ENCODE measurements at places on chromosomes 3 and 15.

GRCh38 chr3:57982561-57983243, 25.5 kb upstream of the FLNB start:
- DNase-seq: no peak

DNA sequence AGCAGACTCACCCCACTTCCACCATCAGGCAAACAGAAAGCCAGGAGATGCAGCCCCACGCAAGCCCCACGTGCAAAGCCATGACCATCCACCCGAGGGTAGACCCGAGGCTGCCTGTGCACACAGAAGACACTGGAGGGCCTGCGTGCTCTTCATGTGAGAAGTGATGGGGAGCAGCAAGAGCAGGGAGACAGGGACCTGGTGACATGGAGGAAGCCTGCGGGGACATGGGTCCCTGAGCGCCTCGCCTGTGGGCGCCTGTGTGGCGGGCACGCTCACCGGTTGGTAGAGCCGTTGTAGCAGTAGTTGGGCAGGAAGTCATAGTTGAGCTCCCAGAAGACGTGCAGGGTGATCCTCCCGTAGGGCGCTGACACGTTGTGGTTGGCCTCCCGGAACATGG, 65.0 kb downstream of the NIPA2 start:
- no peak for DNase-seq

- peak; percentile 78 for DNase-seq
Observed at GRCh38 chr15:39397883-39398282, 183.0 kb upstream of the THBS1 start.

DNA sequence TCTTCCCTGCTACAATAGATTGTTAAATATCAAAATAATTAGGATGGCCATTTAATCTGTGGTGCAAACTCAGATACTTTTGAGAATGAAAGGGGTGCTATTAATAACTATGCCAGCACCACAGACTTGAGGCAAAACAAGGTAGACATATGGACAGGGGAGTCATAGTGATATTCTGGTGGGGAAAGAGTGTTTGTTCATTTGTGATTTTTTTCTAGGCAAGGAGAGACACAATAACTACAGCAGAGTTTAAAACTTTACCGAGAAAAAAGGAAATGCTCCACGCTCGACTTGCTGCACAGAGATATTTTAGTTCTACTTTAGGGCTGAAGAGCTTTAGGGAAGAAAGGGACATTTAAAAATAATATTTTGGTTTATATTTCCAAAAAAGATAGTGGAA, 611.2 kb upstream of the GRM7 start:
- no peak for DNase-seq

DNA sequence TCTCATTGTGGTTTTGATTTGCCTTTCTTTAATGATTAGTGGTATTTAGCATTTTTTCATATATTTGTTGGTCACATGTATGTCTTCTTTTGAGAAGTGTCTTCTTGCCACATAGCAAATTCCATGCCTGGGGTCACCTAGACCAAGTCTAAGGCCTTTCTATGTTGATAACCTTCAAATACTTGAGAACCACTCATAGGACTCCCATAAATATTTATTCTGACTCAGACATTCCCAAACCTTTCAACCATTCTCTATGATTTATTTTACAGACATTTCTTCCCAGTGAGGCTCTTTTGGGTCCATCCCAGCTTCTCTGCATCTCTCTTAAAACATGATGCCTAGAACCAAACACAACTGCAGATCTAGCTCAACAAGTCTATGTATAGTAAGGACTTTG, 69.2 kb downstream of the ATP8B4 start:
- DNase-seq: no peak

GRCh38 chr3:71478568-71478967, 105.0 kb downstream of the FOXP1 start:
- DNase-seq: no peak

DNA sequence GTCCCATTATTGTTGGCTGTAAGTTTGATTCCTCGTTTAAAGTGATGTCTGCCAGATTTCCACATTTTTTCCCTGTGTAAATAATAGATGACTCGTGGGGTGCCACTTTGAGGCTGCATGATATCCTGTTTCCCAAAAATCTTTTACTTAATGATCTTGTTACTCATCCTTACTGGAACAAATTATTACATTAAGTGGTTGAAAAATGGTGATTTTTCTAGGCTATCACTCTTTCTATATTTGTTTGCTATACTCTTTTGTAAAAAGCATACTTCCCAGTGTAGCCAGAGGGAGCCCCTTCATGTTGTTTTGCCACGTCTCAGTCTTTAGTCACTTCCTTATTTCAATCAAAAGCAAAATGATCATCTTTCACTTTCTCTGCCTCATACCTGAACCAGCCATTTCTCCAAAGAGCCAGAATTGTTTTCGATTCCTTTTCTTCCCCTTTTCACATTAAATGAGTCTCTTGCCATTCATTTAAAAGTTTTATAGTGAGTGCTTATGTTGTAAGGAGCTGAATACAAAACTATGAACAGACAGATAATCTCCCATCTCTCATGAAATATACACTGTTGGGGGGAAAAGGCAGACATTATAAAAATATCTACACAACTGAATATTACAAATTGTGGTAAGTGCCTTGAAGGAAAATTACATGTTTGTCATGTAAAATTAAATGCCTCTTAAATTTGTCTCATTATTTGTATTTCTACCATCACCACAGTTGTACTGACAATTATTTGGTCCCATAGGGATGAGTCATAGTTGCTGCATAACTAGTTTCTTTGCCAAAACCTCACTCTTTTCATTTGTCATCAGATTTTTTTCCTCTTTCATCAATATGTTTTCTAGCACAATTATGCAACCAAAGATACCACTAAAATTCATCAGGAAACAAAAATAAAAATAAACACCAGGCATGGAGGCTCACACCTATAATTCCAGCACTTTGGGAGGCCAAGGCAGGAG, 41.5 kb downstream of the ADGRG7 start:
- peak; percentile 63 for DNase-seq

- no peak for DNase-seq
Observed at GRCh38 chr3:175304404-175304803, 445.3 kb downstream of the NAALADL2 start.

DNA sequence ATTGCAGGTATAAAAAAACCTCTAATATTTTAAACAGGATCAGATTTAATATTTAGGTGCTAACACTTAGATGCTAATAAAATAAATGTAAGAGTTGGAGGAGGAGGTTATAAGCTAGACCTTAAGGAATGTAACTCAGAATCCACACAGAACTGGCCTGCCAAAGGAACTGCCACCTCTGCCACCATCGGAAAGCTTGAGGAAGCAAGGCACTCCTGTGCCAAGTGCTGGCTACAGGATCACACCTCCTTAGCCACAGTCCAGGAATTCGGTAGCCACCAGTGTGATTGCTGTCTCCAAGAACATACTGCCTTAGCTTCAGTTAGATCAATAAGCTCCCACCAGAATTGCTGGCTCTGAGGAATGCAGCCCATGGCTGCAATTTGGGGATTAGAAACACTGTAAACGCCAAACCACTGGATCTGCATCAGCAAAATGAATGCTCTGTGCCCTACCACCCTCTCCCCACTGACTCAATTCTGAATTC, 58.0 kb downstream of the FRMD5 start:
- no peak for DNase-seq

DNA sequence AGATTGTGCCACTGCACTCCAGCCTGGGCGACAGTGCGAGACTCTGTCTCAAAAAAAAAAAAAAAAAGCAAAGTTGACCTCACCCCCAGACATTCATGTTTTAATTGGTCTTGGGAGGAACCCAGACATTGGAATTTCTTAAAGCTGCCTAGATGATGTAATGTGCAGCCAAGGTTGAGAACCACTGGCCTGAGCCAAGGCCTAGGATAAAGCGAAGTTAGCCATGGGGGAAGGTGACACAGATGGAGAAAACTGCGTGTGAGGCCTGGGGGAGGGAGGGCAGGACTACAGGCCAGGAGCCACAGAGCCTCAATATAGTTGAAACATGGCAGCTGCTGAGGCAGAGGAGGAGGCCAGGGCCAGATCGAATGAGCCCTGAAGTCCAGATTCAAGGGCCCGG, 21.0 kb downstream of the GLB1 start:
- DNase-seq: no peak

DNA sequence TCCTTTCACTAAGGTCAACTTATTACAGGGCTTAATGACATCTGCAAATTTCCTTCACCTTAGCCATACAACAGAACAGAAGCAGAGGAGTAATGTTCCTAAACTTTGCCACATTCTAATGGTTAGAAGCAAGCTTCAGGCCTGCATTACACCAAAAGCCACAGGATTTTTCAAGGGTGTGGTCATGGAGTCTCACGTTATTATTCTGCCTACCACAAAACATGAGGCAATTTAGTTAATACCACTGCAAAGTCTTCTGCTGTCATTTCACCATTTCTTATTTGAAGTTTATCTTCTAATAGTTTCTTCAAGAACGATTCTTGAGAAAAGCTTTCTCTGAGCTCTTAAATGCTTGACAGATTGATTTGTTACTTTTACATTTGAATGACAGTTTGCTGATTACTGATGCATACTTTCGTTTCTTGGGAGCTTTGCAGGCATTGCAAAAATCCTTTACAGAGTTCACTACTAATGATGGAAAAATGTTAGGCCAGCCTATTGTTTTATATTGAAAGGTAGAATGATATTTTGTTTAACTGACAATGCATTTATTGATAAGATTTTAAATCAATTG, 1257.1 kb downstream of the NSUN3 start:
- DNase-seq: no peak

DNA sequence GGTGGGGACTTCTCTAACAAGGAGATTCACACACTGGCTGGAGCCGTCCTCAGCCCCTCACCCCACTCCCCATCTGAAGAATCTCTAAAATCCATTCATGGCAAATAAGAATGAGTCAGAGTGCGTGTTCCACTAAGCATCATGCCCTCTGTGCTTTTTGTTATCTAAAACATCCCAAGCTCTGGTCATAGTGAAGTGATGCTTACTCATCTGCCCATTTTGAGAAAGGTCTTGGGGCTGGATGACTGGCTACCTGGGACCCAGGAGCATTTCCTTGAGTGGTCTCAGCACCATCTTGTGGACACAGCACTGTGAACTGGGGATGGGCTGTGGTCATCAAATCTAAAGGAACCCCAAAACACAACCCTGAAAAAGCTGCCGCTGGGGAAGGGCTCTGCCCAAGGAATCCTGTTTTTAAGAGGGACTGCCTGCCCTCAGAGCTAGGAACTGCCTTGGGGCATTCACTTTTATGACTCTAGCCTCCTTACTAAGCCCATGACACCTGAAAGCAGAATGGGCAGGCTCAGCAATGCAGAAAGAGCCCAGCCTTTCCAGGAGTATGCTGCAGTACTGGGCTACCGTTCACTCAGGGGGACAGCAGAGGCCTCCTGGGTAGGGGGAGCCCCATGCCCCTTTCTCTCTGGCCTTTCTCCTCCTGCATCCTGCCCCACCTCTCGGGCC, 53.5 kb downstream of the ZBTB38 start:
- DNase-seq: no peak

- DNase-seq: no peak
Observed at GRCh38 chr15:39625856-39626255, 45.0 kb downstream of the THBS1 start.

- no peak for DNase-seq
Observed at GRCh38 chr3:139364549-139364948, 20.7 kb downstream of the MRPS22 start.

DNA sequence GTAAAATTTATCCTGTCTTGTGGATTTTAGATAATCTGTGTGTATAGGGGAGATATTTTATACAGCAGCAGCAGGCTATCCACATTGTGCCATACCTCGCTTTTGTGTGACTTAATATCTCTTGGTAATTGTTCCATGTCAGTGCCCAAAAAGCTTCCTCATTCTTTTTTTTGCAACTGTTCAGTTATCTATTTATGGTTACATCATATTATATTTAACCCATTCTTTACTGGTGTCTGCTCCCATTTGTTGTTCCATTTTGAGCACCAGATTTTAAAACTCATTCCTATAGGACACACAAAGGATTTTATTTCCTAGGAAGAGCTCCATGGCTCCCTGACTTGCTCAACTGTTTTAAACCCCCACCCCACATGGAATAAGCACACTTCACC, 86.3 kb upstream of the RASGRP1 start:
- peak; percentile 53 for DNase-seq

DNA sequence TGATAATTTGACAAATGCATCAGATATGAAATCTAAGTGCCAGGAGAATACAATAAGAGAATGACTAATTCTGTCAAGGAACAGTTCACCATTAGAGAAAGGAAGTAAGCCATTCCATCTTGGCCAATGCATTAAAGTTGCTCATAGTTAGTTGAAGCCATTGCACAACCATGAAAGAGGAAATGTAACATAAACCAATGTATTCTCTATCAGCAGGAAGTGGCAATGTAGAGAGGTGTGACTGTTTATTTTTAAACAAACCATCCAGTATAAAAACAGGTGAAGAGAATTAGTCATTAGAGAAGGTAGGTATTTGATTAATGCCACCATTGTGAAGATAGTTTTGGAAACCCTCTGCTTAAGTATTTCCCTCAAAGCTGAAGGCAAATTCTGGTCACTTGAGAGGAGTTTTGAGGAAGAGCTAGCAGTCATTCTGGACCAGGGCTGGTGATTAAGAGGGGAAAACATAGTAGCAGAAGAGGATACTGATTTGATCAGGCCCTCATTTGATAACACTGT, 10.7 kb upstream of the ANXA2 start:
- peak; percentile 74 for DNase-seq

GRCh38 chr15:57510647-57511046, 81.1 kb upstream of the MYZAP start:
- no peak for DNase-seq

GRCh38 chr15:90871716-90872485, 3.5 kb downstream of the FURIN start:
- DNase-seq: no peak

GRCh38 chr15:95017666-95018328, 786.4 kb downstream of the MCTP2 start:
- no peak for DNase-seq

- DNase-seq: no peak
Observed at GRCh38 chr3:35528728-35529127, 110.6 kb upstream of the ARPP21 start.

DNA sequence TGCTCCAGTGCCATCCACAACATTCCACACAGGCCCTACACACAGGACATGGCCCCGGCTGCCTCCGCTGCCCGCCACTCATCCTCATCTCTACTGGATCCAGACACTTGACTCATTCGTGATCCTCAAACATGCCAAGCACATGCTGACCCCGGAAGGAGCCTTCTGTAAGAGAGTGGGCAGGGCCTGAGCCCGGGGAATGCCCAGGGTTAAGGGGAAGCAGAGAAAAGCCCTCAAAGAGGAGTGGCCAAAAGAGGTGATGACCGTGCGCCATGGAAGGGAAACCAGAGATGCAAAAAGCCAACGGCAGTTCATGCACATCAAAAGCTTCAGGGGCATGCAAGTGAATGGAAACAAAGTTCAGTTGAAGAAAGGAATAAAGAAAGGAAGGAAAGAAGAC, 46.1 kb downstream of the RFTN1 start:
- no peak for DNase-seq

- DNase-seq: peak; percentile 80
Observed at GRCh38 chr3:53581671-53582070, 87.3 kb downstream of the CACNA1D start.

GRCh38 chr3:185353823-185354614, 8.9 kb upstream of the MAP3K13 start:
- peak; percentile 96 for DNase-seq

Measured in hematopoietic multipotent progenitor cell treated with erythropoietin and hydrocortisone succinate and interleukin-3 and kit ligand, for 6 days (in vitro differentiated cells).